ENCODE measurements at places on chromosomes 5 and 9. TPM values are rescaled to one million over a fixed set of nuclear protein-coding genes. Genes with fewer than 3 reads are reported as not detected.

- H3K27ac ChIP-seq: no peak overlapping the region
- no peak for DNase-seq
- H3K4me3 ChIP-seq: peak overlapping the region; percentile 87
Observed at GRCh38 chr9:128787659-128788058, 606 bp downstream of the TBC1D13 start.

DNA sequence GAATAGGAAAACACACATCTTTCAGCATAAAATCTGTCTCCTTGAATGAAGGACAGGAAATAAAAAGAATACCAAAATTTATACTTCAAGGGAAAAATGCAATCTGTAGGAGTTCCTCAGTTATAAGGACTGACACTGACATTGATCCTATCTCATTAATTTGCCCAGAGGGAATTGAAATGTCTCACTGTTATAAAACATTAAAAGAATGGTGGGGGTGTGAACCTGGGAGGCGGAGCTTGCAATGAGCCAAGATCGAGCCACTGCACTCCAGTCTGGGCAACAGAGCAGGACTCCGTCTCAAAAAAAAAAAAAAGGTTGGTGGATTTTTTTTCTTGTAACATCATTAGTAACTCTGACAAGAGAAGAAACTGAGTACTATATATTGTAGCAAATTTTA, 60.8 kb downstream of the TTLL11 start:
- H3K4me1 ChIP-seq: peaks cover 3% of the 10 kb centered on the region
- no peak overlapping the region for H3K4me3 ChIP-seq
- no peak overlapping the region for H3K27ac ChIP-seq
- H3K27me3 ChIP-seq: no peaks in the 10 kb centered on the region

DNA sequence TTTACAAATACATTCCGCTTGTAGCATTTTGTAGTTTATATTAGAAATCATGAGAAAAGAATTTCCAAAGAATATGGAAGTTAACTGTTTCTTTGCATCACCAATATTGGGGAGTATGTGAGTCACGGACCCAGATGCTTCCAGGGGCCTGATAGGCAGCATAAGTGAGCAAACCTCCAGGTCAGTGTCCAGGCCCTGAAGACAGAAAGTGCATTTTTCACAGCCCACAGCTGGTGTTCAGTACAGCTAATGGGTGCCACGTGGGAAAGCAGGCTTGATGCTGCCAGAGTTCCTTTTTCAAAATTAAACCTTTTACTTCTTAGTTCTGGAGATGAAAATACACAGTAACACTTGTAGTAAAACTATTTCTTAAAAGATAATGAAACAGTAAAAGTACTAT, 454.4 kb upstream of the ACTBL2 start:
- no peaks in the 10 kb centered on the region for H3K4me1 ChIP-seq
- no peak for DNase-seq
- H3K4me3 ChIP-seq: no peak overlapping the region
- no peak overlapping the region for H3K27ac ChIP-seq
- no peaks in the 10 kb centered on the region for H3K36me3 ChIP-seq
- no peaks in the 10 kb centered on the region for H3K27me3 ChIP-seq

DNA sequence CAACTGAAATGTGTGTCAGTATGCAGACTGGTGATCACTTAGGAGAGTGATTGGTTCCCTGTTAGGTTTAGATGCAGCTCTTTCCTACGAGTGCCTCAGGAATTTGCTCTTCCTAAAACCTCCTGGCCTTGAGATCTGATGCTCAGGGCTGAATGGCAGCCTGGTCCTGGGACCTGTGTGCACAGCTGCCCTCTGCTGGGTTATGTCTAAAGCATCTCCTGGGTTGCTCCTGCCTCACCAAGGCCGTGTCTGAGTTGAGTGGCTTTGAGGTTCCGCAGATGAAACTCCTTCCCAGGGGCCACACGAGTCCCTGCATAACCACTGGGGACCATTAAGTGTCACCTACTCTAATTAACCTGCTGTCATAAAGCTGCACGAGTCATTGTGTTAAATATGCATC, 59.5 kb downstream of the MVB12B start:
- DNase-seq: peak; percentile 46
- peaks cover 3% of the 10 kb centered on the region for H3K4me1 ChIP-seq
- no peak overlapping the region for H3K4me3 ChIP-seq
- H3K27ac ChIP-seq: no peak overlapping the region
- no peaks in the 10 kb centered on the region for H3K27me3 ChIP-seq

DNA sequence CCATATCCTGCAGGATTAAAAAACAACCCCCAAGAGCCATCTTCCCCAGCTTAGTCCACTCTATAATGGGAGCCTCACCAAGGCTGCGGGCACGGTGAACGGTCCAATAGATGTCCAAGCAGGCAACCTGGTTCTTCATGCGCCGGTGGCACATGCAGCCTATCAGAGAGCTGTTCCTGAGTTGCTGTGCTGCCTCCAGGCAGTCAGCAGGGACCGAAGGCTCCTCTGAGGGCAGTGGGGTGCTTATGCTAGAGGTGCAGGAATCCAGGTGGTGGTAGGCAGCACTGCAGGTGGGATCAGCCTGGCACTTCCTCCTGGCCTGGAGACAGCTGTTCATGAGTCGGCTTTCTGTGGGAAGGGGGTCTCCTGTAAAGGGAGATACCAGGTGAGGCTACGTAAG, 10.2 kb downstream of the GFRA3 start:
- peak; percentile 40 for DNase-seq
- no peaks in the 10 kb centered on the region for H3K36me3 ChIP-seq
- no peaks in the 10 kb centered on the region for H3K27me3 ChIP-seq
- H3K4me1 ChIP-seq: no peaks in the 10 kb centered on the region

DNA sequence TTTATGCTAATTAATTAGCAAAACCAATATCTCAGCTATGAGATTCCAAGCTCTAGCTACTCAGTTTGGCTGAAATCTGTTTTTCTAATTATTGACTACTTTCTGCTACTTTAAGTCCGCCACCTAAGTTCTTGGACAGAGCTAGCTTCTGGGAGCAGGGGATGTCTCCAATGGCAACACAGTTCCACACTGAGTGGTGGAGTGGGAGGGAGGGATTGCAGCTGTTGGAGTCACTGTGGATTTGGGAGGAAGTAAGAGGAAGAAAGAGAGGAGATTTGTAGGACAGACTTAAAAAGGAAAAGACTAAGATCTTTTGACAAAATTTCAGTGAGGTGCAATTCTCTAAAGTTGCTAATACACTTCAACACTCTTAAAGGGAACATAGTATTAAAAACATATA, 450.8 kb downstream of the NFIB start:
- H3K36me3 ChIP-seq: no peaks in the 10 kb centered on the region
- peaks cover 8% of the 10 kb centered on the region for H3K4me1 ChIP-seq
- H3K27ac ChIP-seq: no peak overlapping the region
- no peak overlapping the region for H3K4me3 ChIP-seq
- DNase-seq: no peak
- H3K27me3 ChIP-seq: no peaks in the 10 kb centered on the region

DNA sequence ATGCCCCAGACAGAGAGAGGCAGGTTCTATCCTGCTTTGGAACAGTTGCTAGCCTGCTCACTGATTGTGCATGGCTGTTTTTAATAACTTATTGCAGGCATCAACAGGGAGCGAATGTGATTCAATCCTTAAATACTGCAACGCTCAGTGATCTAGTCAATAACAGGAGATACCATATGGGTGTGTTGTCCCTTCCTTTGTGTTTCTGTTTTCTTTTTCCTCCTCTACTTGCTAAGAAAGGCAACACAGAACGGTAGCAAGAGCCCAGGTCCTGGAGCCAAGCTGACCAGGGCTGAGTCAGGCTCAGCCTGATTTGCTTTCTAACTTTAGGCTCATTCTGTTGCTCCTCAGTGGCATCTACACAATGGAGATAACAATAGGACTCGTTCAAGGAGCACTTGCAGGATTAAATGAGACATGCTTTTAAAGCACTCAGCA, 98.6 kb upstream of the EQTN start:
- no peak overlapping the region for H3K4me3 ChIP-seq
- no peak for DNase-seq
- no peaks in the 10 kb centered on the region for H3K27me3 ChIP-seq
- peaks cover 5% of the 10 kb centered on the region for H3K4me1 ChIP-seq
- no peaks in the 10 kb centered on the region for H3K36me3 ChIP-seq

DNA sequence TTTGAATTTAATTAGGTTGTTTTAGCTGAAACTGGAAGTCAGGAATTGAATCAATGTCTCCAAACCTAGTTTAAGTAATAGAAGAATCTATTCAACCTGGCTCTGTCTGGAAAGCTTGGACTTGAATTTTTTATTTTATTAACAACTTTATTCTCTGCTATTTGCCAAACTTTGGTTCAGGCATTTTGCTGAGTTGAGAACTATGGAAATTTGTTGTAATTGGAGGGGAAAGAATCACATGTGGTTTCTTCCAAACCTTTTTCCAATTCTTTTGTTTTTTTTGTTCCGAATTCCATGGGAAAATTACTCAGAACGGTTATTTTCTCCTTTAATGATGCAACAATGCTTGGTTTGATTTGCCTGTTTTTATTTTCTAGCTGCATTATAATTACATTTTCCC, 98.2 kb upstream of the RPS23 start:
- no peak overlapping the region for H3K27ac ChIP-seq
- DNase-seq: no peak
- H3K4me3 ChIP-seq: no peak overlapping the region
- H3K36me3 ChIP-seq: peaks cover 21% of the 10 kb centered on the region

GRCh38 chr5:138648841-138649240, 73.6 kb upstream of the HSPA9 start:
- peaks cover 7% of the 10 kb centered on the region for H3K4me1 ChIP-seq
- peak overlapping the region; percentile 17 for H3K4me3 ChIP-seq
- no peaks in the 10 kb centered on the region for H3K27me3 ChIP-seq

GRCh38 chr9:110753731-110754231, 85.2 kb downstream of the MUSK start:
- no peaks in the 10 kb centered on the region for H3K4me1 ChIP-seq
- H3K27ac ChIP-seq: no peak overlapping the region
- H3K4me3 ChIP-seq: no peak overlapping the region
- H3K36me3 ChIP-seq: no peaks in the 10 kb centered on the region

GRCh38 chr9:8037745-8038144, 238.2 kb upstream of the DMAC1 start:
- DNase-seq: no peak
- H3K4me3 ChIP-seq: no peak overlapping the region
- peaks cover 11% of the 10 kb centered on the region for H3K36me3 ChIP-seq
- H3K27me3 ChIP-seq: no peaks in the 10 kb centered on the region
- H3K27ac ChIP-seq: no peak overlapping the region

GRCh38 chr9:33143241-33143661, 23.9 kb downstream of the B4GALT1 start:
- H3K27ac ChIP-seq: no peak overlapping the region
- H3K4me3 ChIP-seq: no peak overlapping the region
- no peaks in the 10 kb centered on the region for H3K4me1 ChIP-seq
- no peaks in the 10 kb centered on the region for H3K36me3 ChIP-seq
- H3K27me3 ChIP-seq: no peaks in the 10 kb centered on the region

DNA sequence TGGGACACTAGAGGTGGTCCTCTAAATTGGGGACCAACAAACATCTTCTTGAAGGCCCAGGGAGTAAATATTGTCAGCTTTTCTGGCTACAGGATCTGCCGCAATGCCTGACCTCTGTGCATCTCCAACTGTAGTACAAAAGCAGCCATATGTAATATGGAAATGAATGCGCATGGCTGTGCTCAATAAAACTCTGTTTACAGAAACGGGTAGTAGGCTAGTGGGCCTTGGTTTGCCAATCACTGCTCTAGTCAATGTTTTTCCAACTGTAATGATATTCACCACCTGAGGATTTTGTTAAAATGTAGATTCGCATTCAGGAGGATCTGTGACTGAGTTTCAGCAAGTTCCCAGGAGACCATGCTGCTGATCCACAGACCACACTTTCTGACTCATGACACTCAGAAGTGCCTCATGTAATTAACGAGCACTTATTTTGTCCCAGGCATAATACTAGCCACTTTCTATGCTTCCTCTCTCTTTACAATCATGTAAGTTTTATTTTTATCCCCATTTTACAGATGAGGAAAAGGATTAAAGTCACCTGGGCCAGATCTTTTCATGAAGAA, 96.9 kb downstream of the MED27 start:
- H3K36me3 ChIP-seq: no peaks in the 10 kb centered on the region
- peaks cover 2% of the 10 kb centered on the region for H3K4me1 ChIP-seq
- no peak overlapping the region for H3K27ac ChIP-seq
- no peak overlapping the region for H3K4me3 ChIP-seq

DNA sequence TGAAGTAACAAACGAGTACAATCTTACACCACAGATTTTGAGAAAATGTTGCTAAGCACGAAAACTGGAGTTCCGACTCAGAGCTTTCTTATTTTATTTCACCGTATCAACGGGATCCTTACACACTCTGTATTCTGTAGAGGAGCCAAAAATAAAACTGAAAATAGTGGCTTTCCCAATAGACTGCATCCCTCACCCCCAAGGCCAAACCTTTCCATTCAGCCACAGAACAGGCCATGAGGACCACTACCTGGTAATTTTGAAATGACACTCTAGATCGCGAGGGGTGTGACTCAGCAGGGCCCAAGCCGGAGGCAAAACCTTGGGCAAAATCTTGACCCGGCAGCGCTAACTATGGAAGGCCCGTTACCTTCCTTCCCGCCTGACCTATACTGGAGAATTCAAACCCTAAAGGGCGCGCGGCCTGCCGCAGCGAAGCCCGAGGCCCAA, 432 bp downstream of the HSPA9 start:
- DNase-seq: no peak
- no peaks in the 10 kb centered on the region for H3K27me3 ChIP-seq
- peak overlapping the region; percentile 92 for H3K27ac ChIP-seq
- peaks cover 36% of the 10 kb centered on the region for H3K36me3 ChIP-seq
- no peaks in the 10 kb centered on the region for H3K4me1 ChIP-seq

DNA sequence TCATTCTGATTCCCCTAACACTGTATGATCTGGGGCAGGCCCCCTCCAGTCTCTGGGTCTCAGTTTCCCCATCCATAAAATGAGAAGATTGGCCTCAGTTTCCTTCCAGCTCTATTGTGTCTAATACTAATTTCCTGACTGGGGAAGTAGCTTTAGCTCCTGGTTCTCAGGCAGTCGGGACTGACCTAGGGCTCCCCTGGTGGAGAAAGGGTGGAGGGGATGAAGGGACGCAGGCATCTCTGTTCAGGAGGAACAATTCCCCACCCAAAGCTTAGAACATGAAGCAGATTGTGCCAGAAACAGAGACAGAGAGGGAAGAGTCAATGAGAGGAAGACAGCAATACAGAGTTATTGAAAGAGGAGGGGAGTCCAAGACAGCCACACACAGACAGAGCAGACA, 14.2 kb upstream of the PTGS1 start:
- H3K27ac ChIP-seq: no peak overlapping the region
- no peaks in the 10 kb centered on the region for H3K27me3 ChIP-seq
- no peak overlapping the region for H3K4me3 ChIP-seq
- peak; percentile 61 for DNase-seq
- H3K36me3 ChIP-seq: no peaks in the 10 kb centered on the region
- no peaks in the 10 kb centered on the region for H3K4me1 ChIP-seq

The ACER2 gene
- total RNA-seq: 8.9 TPM

The HTR4 gene
- total RNA-seq: not detected

The FCHO2 gene
- 5.8 TPM for total RNA-seq

The GMCL2 gene
- not detected for total RNA-seq

The TYRP1 gene
- not detected for total RNA-seq

The PCDHGA5 gene
- 1.1 TPM for total RNA-seq

The LRRC19 gene
- not detected for total RNA-seq

The F2RL1 gene
- total RNA-seq: 23.0 TPM
